Stimulated activated CD4-positive, alpha-beta T cell treated with anti-CD3 and anti-CD28 coated beads, Interleukin-15, amount 100 ng/mL, for 24 hours (primary cell): ENCODE measurements at places on chromosomes 4 and X.
A peak's percentile ranks its signal among the peaks of the same experiment; 100 is the strongest.

GRCh38 chr4:11072999-11073398, 355.7 kb downstream of the HS3ST1 start:
- DNase-seq, result no peak

DNA sequence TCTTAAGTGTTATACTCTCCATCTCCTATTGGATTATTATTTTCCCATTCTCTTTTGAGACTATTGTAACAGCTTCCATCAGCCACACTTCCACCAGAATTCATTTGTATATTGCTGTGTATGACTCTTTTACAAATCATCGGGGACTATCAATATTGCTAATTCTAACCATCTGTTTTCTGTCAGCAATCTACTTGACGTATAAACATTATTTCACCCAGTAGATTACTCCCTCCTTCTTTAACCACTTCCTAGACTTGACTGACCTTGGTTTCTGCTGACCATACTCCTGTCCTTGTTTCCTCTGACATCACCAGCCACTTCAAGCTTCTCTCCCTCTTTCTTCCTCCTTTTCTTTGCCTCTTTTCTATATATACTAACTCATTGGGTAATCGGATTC, 402.9 kb downstream of the PCDH18 start:
- DNase-seq, result no peak

- DNase-seq, result peak; percentile 25
These were observed 2.0 kb downstream of the ARX start for GRCh38 chrX:25013632-25014365.

DNA sequence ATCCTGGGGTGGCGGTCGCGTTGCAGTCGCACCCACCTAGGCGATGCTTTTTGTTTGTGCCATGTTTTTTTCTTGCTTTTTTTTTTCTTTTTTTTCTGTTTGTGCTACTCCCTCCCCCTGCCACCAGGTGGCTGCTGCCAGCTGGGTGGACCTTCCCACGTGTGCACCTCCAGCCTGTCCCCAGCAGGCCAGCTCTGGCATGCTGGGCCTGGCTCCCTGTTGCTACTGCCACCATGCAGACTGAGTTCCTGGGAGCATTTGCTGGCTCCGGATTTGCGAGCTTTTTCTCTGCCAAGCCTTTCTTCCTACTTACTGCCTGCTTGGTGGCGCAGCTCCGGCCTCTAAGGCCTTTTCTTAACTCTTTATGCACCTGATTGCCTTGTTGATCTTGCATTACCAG, 161.2 kb upstream of the WDFY3 start:
- peak; percentile 2 for DNase-seq

DNA sequence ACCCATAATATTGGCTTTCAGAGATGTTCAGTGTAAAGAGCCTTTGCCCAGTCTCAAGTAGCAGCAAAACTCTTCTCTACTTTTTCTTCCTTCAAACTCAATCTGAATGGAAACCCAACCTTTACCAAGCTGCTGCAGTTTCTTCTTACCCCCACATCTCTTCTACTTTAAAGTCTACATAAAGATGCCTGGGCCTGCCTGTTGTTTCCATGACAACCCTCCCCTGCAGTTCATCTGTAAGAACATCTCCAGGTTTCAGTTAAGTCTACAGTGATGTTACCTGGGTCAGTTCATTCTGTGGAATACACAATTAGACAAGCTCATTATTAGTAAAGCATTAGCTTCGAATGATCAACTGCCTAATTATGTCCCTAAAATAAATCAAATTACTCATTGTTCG, 81.4 kb downstream of the SPANXN3 start:
- no peak for DNase-seq

DNA sequence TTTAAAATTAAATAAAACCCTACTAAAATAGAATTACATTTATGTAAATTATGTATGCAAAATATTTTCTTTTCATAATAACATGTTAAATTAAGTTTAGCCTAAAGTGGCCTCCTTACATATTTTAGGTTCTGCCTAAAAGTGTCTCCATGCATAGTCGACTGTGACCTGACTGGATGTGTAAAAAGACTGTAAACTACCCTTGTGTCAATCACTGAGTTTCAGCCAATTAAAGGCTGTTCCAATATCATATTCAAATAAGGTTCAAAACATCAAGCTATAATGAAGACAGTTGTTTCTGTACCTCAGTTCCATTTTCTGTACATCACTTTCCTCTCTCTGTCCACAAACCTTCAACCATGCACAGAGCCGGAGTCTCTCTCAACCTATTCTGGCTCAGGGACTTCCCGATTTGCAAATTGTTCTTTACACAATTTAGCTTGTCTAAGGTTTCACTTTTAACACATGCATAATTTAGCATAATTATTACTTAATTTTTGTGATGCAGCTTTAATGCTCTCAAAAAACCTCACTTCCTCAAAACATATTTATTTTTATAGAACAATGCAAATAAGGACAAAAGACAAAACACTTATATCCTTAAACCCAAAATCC, 60.1 kb downstream of the SH3RF1 start:
- no peak for DNase-seq

GRCh38 chr4:128596115-128596514, 213.4 kb upstream of the JADE1 start:
- no peak for DNase-seq

DNA sequence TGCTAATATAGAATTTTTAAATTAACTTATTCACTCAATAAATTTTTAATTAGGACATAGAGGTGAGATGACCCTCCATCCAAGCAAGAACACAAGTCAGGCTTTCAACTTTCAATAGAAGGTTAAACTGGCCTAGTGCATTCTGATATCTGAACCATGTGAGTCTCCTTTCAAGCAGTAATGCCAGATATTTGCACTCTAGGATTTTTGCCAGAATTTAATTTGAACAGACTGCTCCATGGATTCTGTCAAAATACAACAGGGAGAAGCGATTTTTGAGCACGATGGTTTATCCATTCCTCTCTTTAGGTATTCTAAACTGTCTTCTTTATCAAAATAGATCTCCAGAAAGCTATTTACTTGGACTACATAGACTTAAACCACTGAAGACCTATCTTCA, 72.0 kb upstream of the DCLK2 start:
- DNase-seq, result no peak

GRCh38 chr4:172842779-172843178, 325.8 kb upstream of the GALNT7 start:
- DNase-seq, result no peak

- DNase-seq, result no peak
These were observed 110.2 kb upstream of the MYOZ2 start for GRCh38 chr4:119025420-119025819.

DNA sequence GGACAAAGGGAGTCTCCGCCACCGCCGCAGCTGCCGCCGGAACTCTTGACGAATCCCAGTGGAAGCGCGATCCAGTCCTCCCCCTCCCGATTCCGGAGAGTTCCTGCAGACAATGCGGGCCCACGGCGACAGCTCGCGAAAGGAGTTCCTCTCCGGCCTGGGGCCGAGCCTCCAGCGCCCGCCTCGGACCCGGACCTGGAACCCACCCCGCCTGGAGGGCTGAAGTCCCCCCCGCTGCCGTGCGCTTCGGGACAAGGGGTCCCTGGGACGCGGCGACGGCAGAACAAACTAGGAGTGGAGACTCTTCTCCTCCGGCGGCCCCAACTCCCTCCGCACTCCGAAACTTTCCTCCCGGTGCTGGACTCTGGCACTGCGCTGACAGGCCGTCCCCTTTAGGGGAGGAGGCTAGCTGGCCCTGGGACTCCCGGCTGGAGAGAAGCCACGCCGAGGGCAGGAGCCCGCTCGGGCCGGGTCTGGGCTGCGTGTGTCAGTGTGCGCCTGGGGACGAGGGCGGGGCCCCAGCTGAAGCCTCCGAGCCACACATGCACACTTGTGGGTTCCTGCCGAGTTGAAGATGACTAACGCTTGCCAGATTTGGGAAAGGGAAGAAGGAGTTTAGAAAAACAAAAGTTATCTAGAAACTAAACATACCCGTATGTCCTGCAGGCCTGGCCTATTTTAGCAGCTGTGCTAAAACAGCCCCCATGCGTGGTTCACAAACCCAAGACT, at the start of gene ANTXR2:
TSS of gene ANTXR2 (minus strand) at position 486 of the 729 bp plus-strand sequence. CDS start 669 bp downstream, outside the sequence.
- peak; percentile 77 for DNase-seq

- no peak for DNase-seq
These were observed 603.2 kb downstream of the STIM2 start for GRCh38 chr4:27463816-27464215.

GRCh38 chr4:139889901-139890300, 224.3 kb downstream of the MGST2 start:
- DNase-seq, result no peak

DNA sequence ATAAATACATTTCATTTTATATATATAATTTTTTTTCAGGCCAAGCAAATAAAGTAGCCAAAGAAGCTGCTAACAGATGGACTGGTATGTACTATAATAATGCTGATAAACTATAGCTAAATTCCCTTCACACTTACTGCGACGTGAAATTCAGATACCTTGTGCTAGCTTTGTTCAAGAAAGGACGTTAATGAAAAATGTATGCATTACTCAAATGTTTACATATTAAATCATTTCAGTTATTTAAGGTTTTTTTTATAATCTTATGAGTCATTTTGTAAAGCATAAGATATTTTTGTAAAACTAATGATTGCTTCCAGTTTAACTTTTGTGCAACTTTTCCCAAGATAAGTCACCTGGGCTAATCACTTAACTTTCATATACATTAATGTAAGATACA, 57.2 kb upstream of the TMEM131L start:
- no peak for DNase-seq

- no peak for DNase-seq
These were observed 80.2 kb downstream of the SCD5 start for GRCh38 chr4:82718162-82718940.

GRCh38 chr4:65670020-65670330, 314 bp downstream of the EPHA5 start:
- no peak for DNase-seq

DNA sequence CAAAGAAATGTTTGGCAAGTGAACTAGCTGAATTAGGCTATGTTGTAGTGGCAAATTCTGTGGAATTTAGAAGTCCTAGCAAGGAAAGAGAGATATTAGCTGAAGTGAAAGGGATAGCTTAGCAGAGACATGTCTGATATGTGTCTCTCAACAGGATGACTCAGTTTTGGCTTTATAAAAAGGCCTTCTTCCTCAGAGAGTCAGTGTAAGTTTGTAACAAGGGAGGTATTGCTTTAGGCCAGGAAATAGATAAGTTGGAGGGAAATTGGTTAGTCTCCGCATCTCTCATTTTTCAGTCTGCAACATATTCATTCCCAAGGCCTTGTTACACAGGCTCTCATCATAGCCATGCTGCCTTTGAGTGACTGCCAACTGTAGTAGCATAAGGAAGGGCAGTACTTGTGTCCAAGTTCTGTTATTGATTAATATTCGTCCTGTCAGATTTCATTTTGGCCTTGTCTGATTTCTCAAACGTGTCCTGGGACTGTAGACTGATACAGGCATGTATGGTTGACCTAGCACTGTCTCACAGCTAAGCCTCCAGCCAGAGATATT, 4.0 kb downstream of the TMEM164 start:
- no peak for DNase-seq

GRCh38 chr4:24417206-24417605, 167.1 kb downstream of the DHX15 start:
- no peak for DNase-seq

- no peak for DNase-seq
These were observed 70.8 kb downstream of the GAB1 start for GRCh38 chr4:143407474-143407873.

- no peak for DNase-seq
These were observed 90.8 kb downstream of the FNIP2 start for GRCh38 chr4:158859661-158860060.

DNA sequence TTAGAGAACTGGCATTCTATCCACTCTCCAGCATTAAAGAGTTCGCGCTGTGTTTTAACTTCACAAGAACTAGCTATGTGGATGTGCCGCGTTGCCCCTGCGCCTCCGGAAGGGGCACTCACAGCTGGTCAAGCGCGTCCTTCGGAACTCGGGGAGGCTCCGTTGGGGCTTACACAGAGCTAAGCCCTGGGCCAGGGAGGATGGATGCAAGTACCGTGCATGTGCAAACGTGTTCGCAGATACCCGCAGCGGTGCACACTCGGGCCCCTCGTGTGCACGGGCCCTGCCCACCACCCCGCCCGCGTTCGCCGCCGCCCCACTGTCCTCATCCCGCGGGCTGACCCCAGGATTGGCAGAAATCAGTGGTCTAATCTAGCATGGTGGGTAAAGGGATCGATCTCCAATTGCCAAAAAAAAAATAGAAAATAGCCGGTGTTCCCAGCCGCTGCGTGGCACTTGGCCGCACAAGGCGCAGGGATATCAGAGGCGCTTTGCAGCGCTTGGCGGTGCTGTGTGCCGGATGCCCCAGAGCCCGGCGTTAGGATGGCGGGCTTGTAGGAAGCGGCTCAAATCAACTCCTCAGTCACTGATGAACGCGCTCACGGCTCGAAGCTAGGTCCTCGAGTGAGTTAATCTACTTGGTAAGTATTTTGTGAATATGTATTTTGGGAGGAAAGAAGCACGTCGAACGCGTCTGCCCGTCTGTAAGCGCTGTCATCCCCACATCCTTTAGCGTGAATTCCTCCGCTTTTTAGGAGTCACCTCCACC, 989 bp upstream of the PCDH10 start:
- peak; percentile 7 for DNase-seq

- DNase-seq, result no peak
These were observed 7.0 kb upstream of the DSPP start for GRCh38 chr4:87601361-87601760.

DNA sequence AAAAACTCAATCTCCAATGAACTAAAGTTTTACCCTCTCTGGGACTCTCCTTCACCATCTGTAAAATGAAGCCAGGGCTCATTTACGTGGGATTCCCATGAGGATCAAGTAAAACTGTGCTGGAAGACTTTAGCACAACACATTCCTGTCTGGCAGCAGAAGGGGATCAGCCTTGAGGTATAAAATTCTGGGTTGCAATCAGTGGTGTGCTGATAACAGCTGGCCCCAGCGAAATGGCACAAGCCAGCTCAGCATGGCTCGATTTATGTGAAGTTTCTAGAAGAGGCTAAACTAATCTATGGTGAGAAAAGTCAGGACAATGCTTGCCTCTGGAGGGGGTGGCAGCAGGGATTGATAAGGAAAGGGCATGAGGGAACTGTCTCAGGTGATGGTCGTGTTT, 28.4 kb downstream of the ZNF630 start:
- no peak for DNase-seq

DNA sequence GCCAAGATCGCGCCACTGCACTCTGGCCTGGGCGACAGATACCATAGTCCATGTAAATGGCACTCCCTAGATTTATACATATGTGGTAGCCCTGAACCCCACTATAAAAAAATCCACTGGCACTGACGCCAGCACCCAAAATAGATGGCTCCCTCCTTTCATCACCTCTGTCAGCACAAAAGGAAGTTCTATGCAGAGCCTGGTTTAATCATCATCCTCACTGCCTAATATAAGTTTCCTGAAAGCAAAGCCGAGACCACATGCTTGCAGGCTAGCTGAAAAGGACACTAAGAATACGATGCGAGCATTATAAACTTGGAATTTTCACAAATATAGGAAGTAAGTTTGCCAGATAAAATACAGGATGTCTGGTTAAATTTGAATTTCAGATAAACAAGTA, 27.5 kb upstream of the DOCK11 start:
- DNase-seq, result no peak

- no peak for DNase-seq
These were observed 299.3 kb downstream of the FBXW7 start for GRCh38 chr4:152236519-152237056.

- no peak for DNase-seq
These were observed 92.8 kb downstream of the AMELX start for GRCh38 chrX:11386001-11386523.
